ENCODE measurements at places on chromosomes 4 and X.

- DNase-seq: no peak
Measured at GRCh38 chrX:139454743-139455142, 75.8 kb upstream of the F9 start.

DNA sequence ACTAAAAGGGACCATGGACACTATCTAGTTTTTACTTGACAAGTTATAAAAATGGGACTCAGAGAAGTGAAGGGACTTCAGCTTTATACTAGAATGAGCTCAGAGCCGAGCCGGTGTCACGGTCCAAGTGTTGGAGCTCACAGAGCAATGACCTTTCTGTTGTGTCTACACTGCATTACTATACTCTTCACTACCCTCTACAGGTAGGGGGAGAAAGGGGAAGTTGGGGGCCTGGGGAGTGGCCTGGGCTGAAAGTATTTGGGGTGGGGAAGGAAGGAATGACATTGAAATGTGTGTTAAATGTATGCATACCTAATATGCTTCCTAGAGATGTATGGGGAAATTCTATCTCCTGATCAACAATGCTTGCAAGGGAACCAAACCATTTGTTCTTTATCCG lies 48.8 kb upstream of the HHIP start:
- no peak for DNase-seq

DNA sequence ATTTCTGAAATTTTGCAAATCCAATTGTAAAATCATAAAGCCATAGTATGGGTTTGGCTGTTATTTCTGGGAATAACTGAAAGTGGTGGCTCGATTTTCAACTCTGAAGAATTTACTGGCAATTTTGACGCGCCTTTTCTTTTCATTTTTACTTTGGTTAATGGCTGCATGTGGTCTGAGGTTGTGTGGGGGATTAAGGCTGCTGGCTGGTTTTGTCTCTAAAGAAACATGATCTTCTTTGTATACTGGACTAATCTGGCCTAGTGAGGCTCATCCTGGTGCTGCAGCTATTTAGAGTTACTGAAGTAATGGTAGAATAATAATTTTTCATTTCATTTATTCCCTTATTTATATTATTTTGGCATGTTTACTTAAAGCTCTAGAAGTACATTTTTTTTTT lies 164.0 kb downstream of the RNF150 start:
- DNase-seq: no peak

DNA sequence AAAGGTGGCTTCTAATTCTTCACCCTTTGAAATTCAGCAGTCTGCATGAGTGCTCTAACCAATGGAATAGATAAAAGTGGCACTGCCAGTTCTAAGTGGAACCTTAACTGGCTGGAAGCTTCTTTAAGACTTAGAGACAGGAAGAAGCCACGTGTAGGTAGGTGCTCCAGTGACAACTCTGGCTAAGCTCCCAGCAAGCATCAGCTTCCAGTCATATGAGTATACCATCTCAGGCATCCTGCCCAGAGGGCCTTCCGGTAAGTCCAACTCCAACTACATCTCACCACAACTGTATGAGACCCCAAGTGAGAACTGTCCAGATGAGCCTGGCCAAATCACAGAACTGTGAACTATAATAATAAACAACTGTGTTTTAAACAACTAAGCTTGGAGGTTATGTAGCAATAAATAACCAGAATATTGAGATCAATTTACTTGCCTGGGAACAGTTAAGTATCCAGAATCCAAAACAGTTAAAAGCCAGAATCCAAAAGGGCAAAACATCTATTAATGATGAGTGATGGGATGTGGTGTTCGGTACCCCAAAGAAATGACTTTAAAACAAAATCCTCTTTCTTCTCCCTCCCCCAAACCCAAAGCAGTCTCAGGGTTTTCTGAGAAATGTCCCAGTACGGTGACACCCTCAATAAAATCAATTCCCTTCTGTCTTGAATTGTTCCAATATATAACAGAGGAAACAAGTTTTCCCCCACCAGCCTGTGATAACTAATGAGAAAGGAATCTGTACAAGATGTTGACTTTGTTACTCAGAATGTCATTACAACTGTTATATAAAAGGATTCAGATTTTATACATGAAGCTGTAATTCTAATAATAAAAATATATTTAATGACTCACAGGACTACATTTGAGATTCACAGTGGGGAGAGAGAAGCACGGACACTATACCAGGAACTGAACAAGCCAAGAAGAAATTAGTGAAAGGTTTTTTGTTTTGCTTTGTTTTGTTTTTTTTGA lies 4.2 kb downstream of the TSPAN5 start:
- DNase-seq: no peak

DNA sequence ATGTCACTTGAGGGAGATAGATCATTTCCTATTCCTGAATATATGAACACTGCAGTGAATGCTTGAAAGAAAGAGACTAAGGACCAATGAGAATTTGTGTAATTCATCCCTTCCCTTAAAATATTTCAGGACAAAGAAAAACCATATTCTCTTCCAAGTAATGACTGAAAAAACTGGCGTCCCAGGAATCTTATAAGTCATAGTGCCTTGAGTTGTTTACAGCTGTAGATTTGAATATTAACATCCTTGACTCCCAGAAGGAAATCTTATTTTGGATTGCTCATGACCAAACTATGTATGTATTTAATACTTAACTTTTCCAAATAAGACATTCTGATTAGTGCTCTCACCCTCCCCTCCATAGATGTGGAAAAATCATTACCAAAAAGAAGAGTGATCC lies 55.5 kb downstream of the CLDN22 start:
- DNase-seq: no peak

DNA sequence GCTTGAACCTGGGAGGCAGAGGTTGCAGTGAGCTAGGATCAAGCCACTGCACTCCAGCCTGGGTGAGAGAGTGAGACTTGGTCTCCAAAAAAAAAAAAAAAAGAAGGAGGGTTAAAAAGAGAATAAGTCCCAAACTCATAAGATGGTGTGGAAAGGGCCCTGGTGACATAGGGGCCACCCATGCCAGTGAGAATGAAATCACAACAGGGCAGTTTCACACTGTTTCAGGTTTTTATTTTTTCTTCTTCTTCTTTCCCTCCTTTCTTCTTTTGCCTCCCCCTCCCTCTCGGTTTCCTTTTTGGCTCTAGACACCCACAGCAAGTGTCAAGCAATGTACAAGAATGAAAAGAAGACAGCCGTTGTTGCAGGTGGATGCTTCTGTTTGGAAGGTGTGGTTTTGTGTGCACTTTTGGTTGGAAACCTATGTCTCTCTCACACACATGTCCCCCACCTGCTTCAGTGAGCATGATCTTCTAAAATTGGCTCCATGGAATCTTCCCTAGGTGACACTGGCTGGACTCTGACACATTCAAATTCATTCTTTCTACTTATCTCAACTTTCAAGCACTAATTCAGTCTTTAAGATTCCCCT lies 14.4 kb upstream of the TLR8 start:
- DNase-seq: no peak

GRCh38 chr4:42112846-42113245 lies 39.6 kb downstream of the BEND4 start:
- DNase-seq: no peak

DNA sequence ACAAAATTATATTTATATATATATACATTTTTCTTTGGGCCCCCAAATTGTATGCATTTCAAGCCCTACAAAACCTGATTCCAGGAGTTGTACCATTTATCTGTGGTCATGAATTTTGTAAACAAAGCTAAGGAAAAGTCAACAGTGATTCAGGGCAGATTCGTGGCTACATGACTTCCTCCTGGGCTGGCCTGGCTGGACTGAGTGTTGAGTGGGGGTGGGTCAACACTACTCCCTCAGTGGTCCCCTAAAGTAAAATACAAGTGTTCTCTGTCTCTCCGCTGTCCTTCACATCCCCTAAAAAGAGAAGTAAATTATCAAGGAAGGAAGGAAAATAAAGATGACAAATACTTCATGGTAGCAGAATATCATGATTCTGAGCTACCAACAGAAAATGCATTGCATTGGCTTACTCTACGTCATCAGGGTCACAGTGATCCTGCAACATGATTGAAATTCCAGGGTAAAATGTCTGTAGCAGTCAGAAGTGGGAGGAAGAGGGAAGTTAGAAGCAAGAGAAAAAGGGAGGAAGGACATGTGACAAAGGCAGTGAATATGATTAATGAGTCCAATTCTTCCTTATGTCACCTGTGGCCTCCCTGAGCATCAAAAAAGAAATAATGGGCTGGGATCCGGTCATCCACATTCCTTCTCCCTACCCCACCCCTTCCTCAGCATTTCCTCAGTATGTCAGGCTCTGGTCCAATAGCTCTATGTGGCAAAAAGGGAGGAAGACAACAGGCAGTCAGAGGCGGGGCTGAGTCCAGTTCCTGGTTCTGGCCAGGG lies 42.4 kb upstream of the MYOZ2 start:
- DNase-seq: no peak

DNA sequence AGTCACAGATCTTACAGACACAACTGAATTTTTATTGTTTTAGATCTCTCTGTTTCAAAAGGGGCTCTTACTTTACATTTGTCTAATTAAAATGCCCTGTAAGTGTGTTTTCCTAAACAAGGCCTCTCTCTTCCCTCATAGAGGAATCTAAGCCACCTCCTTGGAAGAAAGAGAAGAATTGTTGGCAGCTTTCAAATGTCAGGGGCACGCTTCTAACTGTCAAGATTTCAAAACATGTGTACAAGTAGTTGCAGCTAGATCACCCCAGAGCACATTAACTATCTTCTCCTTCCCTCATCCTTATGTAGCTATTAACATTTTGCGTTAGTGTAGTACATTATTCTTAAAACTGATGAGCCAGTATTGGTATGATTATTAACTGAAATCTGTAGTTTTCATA lies 266.5 kb upstream of the BOD1L1 start:
- no peak for DNase-seq

- DNase-seq: no peak
Measured at GRCh38 chr4:165625281-165625680, 246.5 kb downstream of the CPE start.

DNA sequence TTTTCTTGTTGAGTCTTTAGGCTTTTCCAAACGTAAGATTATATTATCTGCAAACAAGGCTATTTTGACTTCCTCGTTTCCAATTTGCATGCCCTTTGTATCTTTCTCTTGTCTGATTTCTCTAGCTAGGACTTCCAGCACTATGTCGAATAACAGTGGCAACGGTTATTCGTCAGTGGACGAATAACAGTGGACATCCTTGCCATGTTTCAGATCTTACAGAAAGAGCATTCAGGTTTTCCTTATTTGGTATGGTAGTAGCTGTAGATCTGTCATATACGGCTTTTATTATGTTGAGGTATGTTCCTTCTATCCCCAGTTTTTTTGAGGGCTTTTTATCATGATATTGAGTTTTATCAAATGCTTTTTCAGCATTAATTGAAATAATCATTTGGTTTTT lies 634.6 kb upstream of the ADGRL3 start:
- no peak for DNase-seq

DNA sequence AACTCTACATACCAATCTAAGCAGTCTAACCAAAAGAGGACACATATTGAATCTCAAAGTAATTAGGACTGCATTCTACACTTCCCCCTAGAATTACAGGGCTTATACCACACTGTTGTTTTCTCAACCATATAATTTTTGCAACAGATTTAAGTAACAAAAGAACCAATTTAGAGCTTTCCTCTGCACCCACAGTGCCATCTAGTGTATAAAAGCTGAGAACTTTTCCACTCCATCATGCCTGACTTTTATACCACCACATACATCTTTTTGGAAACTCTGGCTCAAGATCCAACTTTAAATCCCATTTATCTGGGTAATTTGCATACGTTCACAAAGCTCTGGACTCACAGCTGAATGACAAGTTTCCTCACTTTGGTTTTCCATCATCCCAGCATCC lies 99.5 kb downstream of the EFHC2 start:
- no peak for DNase-seq

GRCh38 chrX:9071031-9071650 lies 37.2 kb upstream of the FAM9B start:
- DNase-seq: no peak

GRCh38 chr4:123408471-123409084 lies 12.0 kb downstream of the SPRY1 start:
- DNase-seq: no peak

DNA sequence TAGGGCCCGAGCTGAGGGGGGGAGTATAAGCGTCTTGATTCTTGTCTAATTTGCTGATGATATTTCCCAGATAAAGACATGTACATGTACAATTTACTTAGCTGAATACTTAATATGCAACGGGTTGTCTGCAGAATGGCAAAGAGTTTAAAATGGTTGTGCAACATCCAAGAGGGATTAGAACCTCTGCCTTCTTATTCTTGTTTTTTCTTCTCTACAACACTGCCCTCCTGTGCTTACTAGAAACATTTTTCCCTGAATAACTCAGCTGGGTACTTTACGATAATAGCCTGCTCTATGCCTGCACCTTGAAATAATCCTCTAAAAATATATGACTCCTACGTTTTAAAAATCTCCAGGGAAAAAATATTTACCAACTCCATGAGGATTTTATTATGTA lies 41.8 kb downstream of the INTS12 start:
- DNase-seq: no peak

DNA sequence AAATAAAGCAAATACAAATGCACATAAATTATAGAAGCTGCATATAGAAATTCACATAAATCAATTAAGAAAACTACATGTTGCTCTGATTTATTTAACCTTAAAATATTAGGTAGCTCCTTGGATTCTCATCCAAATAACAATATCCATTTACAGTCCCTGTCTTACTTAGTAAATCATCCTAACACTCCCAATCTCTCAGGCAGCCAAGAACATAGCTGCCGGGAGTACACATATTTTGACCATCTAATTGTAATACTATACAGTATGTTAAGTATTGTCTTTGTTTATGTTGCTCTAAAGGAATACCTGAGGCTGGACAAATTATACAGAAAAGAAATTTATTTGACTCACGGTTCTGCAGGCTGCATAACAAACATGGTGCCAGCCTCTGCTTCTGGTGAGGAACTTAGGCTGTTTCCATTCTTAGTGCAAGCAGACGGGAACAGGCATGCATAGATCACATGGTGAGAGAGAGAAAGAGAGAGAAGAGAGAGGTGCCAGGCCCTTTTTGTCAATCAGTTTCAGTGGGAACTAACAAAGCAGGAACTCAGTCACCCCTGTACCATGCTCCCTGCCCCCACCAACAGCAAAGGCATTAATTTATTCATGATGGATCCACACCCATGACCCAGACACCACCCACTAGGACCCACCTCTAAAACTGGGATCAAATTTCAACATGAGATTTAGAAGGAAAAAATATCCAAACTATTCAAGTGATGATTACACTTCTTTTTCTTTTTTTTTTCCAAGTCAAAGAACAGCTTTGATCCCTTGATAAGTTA lies 614.8 kb upstream of the TECRL start:
- no peak for DNase-seq
